ENCODE measurements at places on chromosomes 11 and 22.

DNA sequence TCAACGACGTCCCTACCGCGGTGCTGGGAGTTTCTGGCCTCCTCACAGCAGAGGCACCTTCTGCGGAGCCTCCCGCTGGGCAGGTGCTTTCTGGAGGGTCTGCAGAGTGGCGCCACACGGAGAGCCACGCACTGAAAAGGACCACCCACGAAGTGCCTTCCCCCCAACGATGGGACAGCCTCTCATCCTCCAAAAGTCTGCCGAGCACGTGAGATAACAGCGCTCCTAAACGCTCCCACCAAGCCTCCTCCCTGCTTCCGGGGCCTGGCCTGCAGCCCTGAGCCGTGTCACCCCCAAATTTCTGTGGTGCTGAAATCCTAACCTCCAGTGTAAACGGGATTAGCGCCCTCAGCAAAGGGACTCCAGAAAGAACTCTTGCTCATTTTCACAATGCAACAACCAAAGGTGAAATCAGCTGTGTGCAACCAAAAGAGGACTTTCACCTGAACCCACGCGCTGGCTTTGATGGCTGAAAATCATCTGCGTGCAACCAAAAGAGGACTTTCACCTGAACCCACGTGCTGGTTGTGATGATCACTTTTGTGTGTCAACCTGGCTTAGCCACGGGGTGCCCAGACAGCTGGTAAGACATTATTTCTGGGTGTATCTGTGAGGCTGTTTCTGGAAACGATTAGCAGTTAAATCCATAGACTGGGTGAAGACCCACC, 924.6 kb downstream of the BRD1 start:
- DNase-seq: no peak

- no peak for DNase-seq
Observed at GRCh38 chr11:96642583-96642982, 252.8 kb downstream of the JRKL start.

DNA sequence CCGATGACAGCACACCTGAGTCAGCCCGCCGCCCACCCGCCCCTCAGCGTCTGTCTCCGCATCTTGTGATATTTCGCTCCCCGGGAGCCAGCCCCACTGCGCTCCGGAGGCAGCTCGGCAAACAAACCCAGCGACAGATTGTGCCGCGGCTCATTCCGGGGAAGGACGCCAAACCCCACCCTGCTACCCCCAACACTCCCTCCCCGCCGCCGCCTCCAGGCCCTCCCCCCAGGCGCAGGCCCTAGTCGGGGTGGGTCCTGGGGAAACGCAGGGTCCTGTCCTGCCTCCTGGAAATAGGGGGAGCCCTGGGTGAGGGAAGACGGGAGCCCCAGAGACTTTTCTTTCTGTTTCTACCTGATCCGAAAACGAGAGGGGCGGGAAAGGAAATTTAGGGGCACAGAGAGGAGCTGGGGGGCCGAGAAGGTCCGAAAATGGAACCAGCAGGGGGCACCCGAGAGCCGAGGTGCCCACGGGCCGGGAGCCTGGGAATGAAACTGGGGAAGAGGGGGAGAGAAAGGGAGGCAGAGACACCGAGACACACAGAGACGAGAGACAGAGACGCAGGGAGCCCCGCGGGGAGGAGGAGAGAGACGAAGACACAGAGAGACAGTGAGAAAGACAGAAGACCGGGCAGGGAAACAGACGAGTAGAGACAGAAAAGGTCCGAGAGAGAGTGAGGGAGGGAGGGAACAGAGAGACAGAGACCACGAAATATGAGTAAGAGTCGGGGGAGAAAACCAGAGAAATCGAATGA, 1.7 kb upstream of the RTN4RL2 start:
- peak; percentile 45 for DNase-seq

GRCh38 chr11:36596880-36597279, 1.2 kb downstream of the RAG2 start:
- no peak for DNase-seq

DNA sequence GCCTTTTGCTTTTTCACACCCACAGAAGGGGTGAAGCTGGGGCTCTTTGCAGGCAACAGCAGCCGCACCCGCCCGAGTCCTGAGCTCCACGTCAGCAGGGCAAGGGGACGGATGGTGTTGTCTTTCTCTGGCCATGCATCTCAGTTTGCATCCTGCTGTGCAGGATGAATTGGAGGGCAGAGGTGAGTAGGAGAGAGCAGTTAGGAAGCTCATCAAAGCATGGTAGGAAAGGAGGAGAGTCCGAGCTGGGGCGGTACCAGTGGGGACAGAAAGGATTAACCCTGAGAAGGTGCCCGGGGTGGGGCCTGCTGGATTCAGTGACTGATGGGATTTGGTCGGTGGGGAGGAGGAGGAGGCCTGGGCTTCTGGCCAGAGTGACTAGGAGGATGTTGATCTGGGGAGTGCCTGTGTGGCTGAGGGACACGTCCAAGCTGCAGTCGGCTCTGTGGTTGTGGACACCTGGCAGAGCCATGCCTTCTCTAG, 14.6 kb downstream of the FAM83F start:
- DNase-seq: no peak

DNA sequence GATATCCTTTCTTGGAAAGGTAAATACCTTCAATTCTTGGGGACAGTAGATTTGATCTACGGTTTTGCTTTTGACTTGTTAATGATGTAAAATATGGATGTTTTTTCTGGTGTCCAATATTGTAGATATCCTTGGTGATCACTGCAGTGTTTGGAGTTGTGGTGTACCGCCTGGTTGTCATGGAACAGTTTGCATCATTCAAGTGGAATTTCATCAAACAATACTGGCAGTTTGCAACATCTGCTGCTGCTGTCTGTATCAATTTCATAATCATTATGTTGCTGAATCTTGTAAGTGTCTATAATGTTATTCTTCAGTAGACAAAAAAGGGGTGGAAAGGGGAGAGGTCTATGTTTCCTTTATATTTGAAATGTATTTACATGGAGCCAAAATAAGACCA, 27.4 kb upstream of the MUC15 start:
- DNase-seq: no peak

DNA sequence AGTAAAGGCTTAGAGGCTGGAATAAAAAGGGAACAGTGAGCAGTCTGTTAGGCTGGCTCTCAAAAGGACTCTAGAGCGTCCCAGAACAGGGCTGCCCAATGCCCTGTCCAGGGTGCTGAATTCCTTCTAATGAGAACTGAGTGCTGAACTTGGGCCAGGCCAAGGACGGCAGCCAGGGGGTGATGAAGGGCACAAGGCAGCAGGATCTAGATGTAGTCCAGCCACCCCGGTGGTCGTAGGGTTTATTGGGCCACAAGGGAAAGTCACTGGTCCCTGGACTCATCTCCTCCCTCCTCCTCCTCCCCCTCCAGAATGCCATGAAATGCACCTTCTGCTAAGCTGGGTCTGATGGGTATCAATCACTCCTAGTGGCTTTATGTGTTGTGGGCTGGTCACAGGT, 19.2 kb downstream of the NPTXR start:
- DNase-seq: peak; percentile 13

GRCh38 chr22:30286813-30287647, 2.3 kb downstream of the CASTOR1 start:
- peak; percentile 87 for DNase-seq

DNA sequence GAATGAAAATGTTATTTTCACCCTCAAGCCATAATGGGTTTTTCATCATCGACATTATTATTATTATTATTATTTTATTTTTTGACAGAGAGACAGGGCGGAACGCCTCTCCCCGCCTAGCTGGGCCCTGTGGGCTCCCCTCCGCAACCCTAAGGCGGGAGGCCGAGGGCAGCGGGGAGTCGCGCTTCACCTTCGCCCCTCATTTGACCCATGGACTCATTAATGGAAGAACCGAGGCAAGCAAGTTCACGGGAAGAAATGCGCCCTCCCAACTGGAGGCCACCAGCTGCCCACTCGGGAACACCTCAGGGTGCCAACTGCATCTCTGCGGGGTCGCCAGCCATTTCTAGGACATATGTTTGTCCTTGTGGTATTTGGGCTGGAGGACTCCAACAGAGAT, 115.3 kb upstream of the KIRREL3 start:
- no peak for DNase-seq

DNA sequence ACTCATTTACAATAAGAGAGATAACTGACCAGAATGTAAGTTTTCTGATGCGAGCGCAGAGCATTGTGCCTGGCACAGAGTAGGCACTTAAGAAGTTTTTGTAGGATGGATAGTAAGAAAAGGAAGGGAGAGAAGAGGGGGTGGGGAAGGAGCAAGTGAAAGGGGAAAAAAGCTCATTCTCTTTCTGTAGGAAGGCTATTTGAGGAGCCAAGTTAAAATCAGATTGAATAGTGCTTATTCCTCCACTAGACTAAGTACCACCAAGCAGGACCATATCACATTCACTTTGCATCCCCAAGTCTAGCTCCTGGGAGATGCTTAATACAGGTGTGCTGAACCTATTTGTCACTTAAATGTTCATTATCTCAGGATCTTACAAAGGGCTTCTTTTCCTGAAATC, 14.1 kb upstream of the CRKL start:
- DNase-seq: no peak

- no peak for DNase-seq
Observed at GRCh38 chr22:30413745-30414524, 11.6 kb upstream of the MTFP1 start.

- DNase-seq: peak; percentile 50
Observed at GRCh38 chr11:124950601-124951330, 3.2 kb upstream of the CCDC15 start.

GRCh38 chr11:36945384-36945783, 347.3 kb upstream of the RAG2 start:
- DNase-seq: no peak

DNA sequence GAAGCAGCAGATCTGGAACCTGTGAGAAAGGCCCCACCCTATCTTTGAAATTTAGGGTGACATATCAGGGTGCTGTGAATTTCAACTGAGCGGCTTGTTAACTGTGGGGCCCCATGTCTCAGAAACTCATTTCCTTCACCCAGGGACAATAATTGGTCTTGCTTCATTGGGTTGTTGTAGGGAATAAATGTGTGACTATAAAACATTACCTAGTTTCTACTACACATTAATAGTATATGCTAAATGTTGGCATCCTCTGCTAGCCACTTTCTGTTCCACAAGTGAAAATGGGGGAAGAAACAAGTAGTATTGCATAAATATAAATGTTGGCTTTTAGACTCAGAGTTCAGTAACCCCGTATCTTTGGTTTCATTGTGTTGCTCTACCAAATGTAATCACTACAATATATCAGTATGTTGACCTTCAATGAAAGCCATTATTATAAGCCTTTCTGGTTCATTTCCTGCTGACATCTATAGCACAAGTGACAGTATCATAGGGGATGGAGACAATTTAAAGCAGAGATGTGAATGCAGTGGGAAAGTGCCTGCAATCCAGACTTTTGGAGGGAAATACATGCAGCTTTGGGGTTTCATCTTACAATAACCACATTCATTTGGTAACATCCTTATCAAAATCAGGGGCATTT, 905.5 kb upstream of the RAG2 start:
- DNase-seq: no peak

GRCh38 chr11:64762277-64762673, 2.5 kb upstream of the PYGM start:
- peak; percentile 39 for DNase-seq

GRCh38 chr22:19805821-19806212, 45.2 kb downstream of the TBX1 start:
- no peak for DNase-seq

Data from CD4-positive, alpha-beta T cell treated with Interleukin-17A for 1 hour (primary cell).